SK-N-SH treated with all-trans-retinoic acid at 6 μM for 48 hours (cell line): ENCODE measurements at places on chromosomes 13 and 19.

- ATAC-seq = no peak; the same call in 2 of the 3 replicates
Observed at GRCh38 chr13:52348983-52349780, 56.8 kb downstream of the THSD1 start.

GRCh38 chr19:45613926-45614725, 12.1 kb upstream of the GPR4 start:
- ATAC-seq = peak; percentile 85

- peak; percentile 10; the same call in 2 of the 3 replicates for ATAC-seq
Observed at GRCh38 chr13:21175656-21176214, 617 bp downstream of the SKA3 start.

- ATAC-seq = no peak
Observed at GRCh38 chr13:28356561-28357021, 138.3 kb downstream of the FLT1 start.

- 0 out of 3 replicates have a peak, but pooled peaks have one; percentile 22 for ATAC-seq
Observed at GRCh38 chr13:111005808-111006505, 91.1 kb upstream of the ANKRD10 start.

- ATAC-seq = 0 out of 3 replicates have a peak, but pooled peaks have one; percentile 25
Observed at GRCh38 chr13:40640202-40640601, 26.2 kb downstream of the FOXO1 start.

DNA sequence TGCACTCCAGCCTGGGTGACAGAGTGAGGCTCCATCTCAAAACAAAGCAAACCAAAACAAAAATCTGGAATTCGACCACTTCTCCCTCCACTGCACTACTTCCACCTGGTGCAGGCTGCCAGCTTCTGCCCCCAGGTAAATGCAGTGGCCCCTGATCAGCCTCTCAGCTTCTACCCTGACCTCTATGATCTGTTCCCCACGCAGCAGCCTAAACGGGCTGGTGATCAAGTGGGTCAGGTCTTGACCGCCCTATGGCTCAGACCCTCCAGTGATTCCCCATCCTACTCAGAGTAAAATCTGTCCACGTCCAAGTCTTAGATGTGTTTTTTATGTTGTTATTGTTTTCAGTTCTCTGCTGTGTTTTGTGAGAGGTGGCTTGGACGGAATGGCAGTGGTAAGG, 163.9 kb downstream of the KCTD15 start:
- ATAC-seq = no peak

GRCh38 chr13:47420568-47420967, 523.7 kb upstream of the HTR2A start:
- no peak for ATAC-seq
